Nephron progenitor cell (in vitro differentiated cells): ENCODE measurements at places on chromosomes 1 and 21.
A peak's percentile ranks its signal among the peaks of the same experiment; 100 is the strongest.

DNA sequence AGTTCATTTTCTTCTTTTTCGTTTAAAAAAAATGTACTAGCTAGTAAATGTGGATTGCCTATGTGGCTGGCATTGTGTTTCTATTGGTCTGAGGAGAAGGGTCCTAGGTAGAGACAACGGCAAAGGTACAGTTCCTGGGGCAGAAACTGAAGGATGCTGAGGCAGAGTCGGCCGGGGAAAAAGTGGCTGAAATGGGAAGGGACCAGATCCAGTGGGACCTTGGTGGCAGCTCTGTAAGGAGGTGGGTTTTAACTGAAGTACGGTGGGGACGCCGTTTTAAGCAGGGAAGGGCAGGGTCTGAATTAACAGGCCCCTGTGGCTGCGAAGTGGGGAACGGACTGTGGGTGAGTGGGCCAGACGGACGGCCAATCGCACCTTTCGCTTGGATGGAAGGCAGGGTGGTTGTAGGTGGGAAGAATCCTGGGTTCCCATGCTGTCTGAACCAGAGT lies 420 bp upstream of the VPS13D start:
- DNase-seq: no peak

DNA sequence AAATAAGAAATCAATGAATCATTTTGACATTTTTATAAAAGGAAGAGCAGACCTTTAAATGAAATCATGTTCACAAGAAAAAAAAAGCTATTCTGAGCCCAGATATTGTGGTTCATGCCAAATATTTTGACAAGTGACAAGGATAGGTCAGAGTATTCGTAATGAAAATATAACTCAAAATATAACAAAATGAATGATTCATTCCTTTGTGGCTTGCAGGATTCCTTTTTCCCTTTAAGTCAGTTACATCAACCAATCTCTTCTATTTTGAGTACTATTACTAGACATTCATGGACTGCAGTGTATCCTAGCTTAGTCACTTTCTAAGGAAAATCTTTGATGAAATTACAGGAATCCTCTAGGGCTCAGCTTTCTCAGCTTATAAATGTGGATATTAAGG lies 188.7 kb downstream of the COL11A1 start:
- DNase-seq: no peak

DNA sequence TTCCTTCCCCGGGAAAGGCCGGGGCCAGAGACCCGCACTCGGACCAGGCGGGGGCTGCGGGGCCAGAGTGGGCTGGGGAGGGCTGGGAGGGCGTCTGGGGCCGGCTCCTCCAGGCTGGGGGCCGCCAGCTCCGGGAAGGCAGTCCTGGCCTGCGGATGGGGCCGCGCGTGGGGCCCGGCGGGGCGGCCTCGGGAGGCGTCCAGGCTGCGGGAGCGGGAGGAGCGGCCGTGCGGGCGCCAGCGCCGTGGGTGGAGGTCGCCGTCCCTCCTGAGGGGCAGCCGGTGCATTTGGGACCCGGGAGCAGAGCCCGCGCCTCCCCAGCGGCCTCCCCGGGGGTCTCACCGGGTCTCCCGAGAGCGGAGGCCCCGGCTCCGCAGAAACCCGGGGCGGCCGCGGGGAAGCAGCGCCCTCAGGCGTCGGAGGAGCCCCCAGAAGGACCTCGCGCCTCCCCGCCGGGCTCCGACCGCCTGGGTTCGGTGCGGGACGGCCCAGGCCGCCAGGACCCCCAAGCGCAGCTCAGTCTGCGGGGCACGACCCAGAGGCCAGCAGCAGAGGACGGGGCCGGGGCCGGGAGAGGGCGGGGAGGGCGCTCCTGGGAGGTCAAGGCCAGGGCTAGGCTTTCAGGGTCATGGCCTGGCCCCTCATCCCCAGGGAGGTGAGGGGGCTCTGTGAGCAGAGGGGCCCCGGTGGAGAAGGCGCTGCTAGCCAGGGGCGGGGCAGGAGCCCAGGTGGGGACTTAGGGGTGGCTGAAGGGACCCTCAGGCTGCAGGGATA lies 7.2 kb upstream of the SLX9 start:
- DNase-seq: peak; percentile 63

GRCh38 chr21:42193721-42194120 lies 25.2 kb upstream of the ABCG1 start:
- no peak for DNase-seq
